NCI-H1930 (cell line): ENCODE measurements at places on chromosomes 1 and 21.

- no peak for DNase-seq
These were observed 16.2 kb upstream of the PDXK start for GRCh38 chr21:43702785-43703034.

DNA sequence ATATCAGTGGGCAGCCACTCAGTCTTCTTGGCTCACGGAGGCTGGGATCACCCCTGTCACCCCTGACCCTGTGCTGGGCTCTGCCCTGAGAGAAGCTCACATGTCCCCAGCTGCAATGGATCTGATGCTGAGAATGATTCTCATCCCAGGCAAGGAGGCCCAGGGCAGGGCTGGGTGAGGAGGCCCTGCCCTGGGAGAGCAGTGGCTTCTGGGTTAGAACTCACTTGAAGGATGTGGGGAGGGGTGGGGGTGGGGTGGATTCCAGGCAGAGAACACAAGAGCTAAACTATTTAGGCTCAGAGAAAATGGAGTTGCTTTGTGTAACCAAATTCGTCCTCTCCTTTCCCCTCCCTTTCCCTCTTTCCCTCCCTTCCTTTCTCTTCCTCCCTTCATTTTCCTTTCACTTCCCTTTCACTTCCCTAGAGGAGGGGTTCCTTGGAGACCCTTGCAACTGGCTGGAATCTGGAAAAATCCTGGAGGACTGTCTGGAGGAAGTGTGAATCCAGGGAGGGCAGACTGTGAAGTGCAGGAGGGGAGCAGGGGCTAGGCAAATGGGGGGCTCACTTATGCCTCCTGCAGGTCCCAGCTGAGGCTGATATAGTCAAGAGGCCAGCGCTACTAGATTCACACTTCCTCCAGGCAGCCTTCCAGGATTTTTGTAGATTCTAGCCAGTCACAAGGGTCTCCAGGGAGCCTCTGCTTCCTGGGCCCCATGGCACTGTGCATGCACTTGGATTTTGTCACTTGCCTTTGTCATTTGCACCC, 47.0 kb downstream of the IGSF21 start:
- no peak for DNase-seq

DNA sequence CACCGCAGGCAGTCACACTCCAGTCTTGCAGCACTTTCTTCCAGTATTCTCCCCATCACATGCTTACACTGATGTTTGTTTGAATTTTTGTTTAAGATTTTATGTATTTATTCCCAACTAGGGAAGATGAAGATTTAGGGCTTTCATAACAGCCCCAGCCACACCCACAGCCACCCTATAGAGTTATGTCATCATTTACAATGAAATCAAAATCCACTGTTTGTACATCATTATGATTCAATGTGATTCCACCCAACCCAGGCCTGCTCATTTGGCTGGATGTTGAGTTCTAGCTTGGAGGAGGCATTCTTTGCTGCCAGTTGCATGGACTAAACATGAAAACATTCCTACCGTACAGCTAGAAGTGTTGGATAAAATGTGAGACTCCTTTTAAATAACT, 35.8 kb downstream of the RIPK4 start:
- DNase-seq = no peak

GRCh38 chr1:198165927-198166647, 9.3 kb downstream of the NEK7 start:
- no peak for DNase-seq
